ENCODE measurements at places on chromosomes 11 and 22. TPM values are rescaled to one million over a fixed set of nuclear protein-coding genes. Genes with fewer than 3 reads are reported as not detected.

OR8B8 gene
- not detected for total RNA-seq

- no peak for DNase-seq
Measured at GRCh38 chr22:19109198-19110063, 12.8 kb downstream of the DGCR2 start.

DNA sequence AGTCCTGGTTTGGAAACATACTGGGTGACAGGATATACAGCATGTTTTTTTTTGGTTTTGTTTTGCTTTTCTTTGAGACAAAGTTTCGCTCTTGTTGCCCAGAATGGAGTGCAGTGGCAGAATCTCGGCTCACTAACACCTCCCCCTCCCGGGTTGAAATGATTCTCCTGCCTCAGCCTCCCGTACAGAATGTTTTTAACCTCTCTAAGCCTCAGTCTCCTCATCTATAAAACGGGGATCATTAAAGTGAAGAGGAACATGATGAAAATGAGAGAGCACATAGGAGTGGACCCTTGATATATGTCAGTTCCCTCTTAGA, 28.1 kb upstream of the SCARF2 start:
- DNase-seq, result no peak

DNA sequence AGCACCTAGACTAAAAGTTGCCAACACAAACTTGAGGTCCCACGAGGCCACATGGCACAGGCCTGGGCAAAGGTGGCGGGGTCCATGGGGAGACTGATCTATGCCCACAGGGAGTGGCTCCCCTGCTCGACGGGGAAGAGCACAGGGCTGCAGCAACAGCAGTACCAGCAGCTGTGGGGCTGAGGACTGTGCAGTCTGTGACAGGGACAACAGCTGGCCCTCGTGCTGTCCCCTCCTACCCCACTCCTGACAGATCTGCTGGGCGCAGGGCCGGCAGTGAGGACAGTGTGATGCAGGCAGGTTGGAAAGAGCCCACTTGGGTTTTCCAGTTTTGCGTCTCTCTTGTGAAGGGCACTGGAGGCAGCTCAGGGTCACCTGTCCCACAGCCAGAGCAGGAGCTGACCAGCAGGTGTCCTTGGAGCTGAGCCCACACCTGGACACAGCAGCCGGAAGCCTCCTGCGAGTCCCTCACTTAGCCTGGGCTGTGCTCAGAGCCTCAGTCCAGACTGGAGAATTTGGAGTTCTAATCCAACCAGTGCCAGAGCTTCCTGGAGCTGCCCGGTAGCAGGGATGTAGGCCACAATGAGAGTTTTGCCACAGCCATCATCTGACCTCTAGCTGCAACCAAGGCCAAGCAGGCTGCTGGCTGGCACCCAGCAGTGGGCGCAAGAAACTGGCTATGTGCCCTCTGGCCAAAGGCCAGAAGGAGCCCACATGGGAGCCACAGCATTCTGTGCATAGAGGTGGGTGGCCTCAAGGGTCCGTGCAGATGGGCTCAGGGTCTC, 3.6 kb upstream of the GAS2L1 start:
- peak; percentile 21 for DNase-seq

GRCh38 chr11:47161134-47161854, 15.4 kb downstream of the ARFGAP2 start:
- DNase-seq, result peak; percentile 93
